ENCODE measurements at places on chromosomes 2 and 18.

- DNase-seq: no peak
These were observed 825 bp upstream of the SCYGR1 start for GRCh38 chr2:227388537-227389011.

DNA sequence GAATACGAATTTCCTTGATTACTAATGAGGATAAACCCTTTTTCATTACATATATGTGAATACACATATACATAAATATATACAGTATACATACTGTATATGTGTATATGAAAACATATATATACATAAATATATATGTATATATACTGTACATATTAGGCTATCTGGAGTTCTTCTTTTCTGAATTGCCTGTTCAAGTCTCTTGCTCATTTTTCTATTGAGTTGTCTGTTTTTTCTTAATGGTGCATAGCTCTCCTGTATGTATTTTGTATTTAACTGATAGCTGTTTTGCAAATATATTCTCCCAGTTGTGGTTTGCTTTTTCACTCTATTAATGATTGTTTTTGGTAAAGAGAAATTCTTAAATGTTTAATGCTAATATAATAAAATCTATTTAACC is 8.9 kb upstream of the GCFC2 start:
- no peak for DNase-seq

- no peak for DNase-seq
These were observed 1045.5 kb upstream of the NXPH2 start for GRCh38 chr2:139825726-139826125.

DNA sequence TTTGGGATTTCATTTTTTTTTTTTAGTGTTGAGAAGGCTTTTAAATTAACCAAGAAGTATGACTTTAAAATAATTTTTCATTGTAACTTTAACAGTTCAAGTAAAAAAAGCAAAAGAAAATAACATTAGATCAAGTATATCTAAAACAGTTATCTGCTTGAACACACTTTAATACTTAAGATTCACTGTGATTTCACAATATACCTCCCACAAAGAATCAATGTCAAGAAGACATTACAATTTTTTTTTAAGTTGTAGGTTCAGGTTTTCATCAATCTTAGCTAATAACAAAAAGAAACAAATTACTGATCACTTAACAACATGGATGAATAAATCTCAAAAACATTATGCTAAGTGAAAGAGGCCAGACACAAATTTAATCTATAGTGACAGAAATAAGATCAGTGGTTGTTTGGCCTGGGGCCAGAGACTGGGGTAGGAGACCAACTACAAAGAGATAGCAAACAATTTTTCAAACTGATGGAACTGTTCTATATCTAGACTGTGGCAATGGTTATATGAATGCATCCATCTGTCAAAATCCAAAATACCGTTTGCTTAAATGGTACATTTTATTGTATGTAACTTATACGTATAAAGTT is 74.8 kb upstream of the FRZB start:
- DNase-seq: no peak

- no peak for DNase-seq
These were observed 5.1 kb downstream of the RPIA start for GRCh38 chr2:88696611-88697010.

DNA sequence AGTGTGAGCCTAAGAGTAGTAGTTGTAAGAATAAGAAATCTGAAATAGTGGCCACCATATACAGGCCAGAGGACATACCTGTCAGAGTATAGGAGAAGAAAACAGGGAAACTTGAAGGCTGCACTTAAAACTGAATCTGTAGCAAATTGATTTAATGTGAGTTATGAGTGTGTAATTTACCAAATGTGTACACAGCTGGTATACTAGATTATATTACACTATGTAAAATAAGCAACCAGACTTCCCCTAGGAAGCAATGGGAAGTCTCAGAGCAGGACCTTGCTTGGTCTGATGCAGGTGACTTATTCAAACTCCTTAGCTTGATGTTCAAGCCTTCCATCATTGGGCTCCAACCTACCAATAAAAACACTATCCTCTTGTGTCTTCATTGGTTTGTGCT is 17.3 kb upstream of the EPC2 start:
- no peak for DNase-seq

- no peak for DNase-seq
These were observed 92.5 kb downstream of the FHOD3 start for GRCh38 chr18:36389811-36390581.

DNA sequence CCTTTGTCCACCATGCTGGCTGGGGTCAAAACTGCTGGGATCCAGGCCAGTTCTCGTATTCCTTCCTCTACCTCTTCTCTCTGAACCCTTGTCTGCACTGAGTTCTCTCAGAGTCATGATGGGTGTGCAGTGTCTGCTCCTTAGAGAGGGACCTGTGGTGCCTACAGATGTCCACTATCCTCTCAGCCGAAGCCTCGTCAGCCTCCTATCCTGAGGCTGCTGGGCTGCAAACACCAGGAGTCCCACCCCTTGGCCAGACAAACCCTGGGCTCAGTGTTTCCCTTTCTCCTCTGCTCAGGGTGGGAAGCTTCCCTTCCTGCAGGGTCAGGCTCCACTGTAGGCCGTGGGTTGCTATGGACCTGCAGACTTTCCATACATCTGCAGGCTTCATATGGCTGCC is 2.3 kb downstream of the INPP5D start:
- DNase-seq: no peak

GRCh38 chr18:332007-332406 is 64.2 kb upstream of the THOC1 start:
- DNase-seq: no peak

DNA sequence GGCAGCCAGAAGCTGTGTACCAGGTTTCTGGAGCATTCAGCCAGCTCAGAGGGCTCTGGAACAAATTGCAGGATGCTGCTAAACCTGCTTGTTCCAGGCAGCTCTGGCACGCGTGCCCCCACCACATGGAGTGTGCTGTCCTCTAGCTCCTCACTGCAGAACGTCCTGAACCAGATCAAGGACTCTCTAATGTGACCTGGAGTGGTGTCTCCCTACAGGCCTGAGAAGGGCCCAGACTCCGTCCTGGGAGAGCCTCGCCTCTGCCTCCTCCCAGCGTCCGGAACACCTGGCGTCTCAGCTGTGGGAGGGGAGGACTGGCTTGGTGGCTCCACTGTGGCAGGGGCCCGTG is 115.6 kb upstream of the GPC1 start:
- DNase-seq: no peak

- DNase-seq: peak; percentile 32
These were observed 89.5 kb downstream of the ZFP36L2 start for GRCh38 chr2:43136876-43137275.

DNA sequence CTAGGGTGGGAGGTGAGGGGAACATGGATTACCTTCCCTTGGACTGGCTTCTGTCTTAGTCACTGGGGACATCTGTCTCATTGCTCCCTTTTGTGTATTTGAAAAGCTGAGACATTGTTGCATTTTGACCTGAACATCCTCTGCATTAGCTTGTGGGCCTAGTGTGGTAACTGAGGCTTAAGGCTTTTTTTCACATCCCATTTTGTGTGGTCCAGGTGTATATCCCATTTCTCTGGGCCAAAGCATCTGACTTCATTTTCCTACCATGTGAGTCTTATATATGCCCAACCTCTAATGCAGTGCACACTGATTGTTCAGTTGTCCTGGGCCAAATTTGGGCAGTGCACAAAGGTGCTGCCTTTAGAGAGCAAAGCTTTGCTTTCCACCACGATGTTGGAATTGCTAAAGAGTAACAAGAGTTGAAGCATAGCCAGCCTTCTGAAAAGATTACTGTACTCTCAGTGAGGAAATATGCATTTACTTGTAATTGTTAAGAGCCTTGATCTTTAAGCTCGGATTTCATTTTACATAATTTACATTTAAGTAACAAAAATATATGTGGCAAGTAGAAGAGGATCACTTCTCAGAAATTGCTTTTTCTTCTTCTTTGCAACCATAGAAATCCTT is 13.3 kb downstream of the PRKCE start:
- no peak for DNase-seq

GRCh38 chr2:187393211-187393610 is 54.8 kb downstream of the CALCRL start:
- no peak for DNase-seq

DNA sequence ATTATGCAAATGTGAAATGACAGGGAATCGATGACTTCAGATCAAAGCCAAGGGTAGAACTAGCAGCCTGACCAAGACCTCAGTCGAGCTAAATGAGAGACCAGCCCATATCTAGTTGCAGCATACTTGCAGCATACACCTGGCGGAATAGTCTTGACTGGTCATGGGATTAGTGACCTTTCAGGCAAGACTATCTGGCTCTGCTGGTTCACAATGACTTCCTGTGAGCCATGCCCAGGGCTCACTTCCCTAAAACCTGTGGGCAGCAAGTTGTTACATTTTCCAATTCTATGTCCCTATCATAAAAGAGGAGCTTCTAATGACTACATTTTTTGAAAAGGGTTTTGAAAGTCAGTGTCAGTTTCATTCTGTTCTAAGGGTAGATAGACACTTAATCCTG is 1624.9 kb upstream of the CELF4 start:
- DNase-seq: no peak

GRCh38 chr2:158207354-158207753 is 105.7 kb downstream of the UPP2 start:
- DNase-seq: no peak

- peak; percentile 28 for DNase-seq
These were observed 13.1 kb downstream of the GNLY start for GRCh38 chr2:85707304-85707703.

DNA sequence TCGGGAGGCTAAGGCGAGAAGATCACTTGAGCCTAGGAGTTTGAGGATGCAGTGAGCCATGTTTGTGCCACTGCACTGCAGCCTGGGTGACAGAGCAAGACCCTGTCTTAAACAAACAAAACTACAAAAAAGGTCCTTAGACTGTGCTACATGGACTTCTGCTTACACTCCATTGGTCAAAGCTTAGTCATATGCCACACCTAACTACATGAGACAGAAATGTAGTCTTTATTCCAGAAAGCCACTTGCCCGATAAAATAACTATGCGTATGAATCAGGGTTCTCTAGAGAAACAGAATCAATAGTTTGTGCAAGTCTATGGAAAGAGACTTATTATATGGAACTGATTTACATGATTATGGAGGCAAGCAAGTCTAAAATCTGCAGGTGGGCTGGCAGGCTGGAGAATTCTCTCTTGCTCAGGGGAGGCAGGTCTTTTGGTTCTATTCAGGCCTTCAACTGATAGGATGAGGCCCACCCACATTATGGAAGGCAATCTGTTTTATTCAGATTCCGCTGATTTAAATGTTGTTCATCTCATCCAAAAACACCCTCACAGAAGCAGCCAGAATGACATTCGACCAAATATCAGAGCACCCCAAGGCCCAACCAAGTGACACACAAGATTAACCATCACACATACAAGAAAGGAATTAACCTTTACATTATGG is 114.4 kb upstream of the SIX2 start:
- no peak for DNase-seq

- DNase-seq: no peak
These were observed 89.7 kb upstream of the CXCR4 start for GRCh38 chr2:136207665-136208064.

GRCh38 chr2:58110765-58111164 is 64.2 kb downstream of the VRK2 start:
- no peak for DNase-seq

GRCh38 chr18:8626414-8627106 is 17.3 kb downstream of the RAB12 start:
- DNase-seq: no peak

- peak; percentile 47 for DNase-seq
These were observed 188.1 kb downstream of the ARL4C start for GRCh38 chr2:234308813-234309195.

DNA sequence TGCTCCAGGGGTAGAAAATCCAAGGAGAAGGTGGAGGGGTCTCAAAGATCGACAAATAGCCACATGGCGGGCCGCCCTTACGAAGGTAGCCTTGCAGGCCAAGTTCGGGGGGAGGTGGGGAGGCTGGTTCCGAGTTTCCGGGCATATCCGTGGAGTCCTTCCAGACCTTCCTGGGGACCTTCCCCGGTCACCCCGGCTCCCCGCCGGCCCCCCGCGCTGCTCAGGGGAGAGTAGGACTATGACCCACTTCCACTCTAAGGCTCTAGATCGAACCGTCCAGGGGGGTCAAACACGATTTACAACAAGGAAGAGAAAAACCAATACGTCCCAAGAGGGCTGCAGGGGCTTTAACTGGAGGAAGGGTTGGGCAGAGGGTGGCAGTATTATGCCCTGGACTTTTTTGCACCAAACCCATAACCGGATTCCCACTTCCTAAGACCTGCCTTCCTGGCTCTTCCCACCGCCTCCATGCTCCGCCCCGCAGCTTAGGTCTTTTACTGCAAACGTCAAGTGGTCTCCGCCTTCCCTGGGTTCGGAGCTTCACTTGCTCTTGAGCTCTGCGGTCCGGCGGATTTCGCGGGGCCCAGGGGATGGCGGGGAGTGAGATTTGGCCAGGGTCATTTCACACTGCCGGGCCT is 779 bp upstream of the LYPD6 start:
- DNase-seq: no peak

DNA sequence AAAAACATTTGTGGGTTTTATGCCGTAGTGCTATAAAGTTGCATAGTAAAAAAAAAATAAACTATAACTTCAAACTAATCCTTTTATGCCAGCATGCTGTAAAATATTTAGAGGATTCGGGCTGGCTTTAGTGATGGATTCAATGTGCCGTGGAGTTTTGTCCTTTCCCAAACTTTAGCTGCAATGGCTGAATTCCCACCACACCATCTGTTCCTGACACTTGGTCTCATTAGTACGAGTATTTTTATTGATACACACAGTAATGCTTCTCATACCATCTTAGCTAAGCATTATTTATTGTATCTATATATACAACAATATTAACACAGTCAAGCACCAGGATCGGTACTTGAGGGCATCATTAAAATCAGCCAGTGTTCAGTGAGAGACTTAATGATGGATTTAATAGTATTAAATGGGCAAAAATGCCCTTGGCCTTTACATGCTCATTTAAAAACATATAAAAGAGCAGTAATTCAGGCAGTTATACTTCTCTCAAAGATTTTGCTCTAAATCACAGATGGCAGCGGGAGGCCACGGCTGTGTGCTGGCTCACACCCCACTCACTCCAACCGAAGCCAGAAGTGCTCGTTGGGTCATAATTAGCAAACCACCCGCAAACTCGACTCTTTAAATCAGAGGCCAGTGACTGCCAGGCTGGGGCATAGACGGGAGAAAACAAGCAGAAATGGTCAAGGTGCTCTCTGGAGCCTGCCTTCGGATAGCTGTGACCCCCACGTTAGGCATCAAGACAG is 297.0 kb upstream of the REV1 start:
- no peak for DNase-seq

DNA sequence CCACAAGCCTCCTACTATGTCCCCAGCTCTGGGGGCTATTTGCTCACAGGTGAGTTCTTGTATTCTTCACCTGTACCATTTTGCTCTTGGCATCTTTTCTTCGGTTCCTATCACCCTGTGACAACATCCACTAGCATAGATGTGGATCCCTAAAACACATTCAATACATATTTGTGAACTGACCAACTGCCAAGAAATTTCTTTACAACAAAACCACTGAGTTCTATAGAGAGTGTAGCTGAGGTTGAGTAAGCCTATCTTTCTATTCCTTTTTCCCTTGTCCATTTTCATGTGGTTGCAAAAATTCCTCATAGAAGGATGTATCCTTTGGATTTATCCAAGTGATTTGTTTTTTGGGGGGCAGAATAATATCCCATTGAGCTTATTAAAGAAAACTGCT is 192.7 kb upstream of the ITGA4 start:
- no peak for DNase-seq
